Karpas-422 (cell line): ENCODE measurements at places on chromosomes 1 and 21. TPM values are rescaled to one million over a fixed set of nuclear protein-coding genes. Genes with fewer than 3 reads are reported as not detected.
A peak's percentile ranks its signal among the peaks of the same experiment; 100 is the strongest.

- no peak for DNase-seq
Measured at GRCh38 chr1:228872080-228872479, 136.8 kb downstream of the RHOU start.

CD55 gene
- 36.4 and 103 TPM in 2 replicates for total RNA-seq

DNA sequence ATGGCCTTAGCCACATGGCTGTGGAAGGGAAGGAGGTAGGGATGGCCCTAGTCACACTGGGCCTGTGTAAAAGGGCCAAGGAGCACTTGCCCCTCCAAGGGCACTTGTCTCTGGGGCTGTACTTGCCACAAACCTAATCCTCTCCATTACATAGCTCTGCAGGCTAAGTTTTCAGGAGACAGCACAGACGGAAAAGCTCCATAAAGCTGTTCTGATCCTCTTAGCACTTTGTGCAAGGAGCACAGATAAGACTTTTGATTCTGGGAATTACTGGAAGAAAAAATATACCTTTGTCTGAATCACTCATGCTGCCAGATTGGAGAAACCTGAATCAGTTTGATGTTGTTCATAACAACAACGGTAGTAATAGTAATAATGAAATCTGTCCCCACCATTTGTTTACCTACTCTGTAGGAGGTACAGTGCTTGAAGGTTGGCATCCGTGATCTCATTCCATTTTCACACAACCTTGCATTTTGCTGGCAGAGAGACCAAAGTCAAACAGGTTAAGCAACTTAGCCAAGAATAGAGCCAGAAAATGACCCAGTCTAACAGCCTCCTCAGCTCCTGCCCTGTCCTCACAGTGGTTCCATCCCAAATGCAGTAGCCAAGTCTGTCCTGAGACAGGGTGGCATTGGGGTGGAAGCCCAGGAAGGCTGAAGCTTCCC, 207.1 kb downstream of the ROR1 start:
- no peak for DNase-seq

DNA sequence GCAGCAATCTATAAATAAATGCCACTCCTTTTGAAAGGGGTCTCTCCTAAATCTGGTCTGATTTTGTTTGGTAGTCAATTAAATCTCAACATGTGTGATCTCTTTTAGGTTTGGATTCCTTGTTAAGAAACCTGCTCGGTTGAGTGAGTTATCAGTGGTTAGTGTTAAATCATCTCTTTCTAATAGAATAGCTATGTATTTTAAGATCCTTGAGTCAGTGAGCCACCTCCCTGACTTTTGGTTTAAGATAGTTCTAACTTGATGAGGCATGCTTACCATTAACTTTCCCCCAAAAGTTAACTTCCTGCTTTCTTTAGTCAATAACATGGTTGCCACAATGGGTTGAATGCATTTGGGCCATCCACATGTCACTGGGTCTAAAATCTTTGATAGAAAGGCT, 93.1 kb upstream of the OLFM3 start:
- no peak for DNase-seq

GRCh38 chr1:23977854-23978191, 2.3 kb downstream of the SRSF10 start:
- DNase-seq = no peak

DNA sequence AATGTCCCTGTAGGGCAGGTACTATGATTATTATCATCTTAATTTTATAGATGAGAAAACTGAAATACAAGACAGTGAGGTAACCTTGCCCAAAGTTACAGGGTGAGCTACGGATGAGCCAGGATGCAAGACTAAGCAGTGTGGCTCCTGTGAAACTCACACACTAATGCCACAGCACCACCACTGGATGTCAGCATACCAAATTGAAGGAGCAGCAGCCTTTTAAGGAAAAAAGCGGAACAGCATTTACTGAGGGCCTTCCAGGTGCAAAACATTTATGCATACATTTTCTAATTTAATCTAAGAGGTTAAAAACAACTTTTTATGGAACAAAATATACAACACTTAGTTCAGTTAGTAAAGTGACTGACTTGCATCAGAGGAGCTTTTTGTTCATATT, 41.7 kb downstream of the SEC16B start:
- no peak for DNase-seq

DNA sequence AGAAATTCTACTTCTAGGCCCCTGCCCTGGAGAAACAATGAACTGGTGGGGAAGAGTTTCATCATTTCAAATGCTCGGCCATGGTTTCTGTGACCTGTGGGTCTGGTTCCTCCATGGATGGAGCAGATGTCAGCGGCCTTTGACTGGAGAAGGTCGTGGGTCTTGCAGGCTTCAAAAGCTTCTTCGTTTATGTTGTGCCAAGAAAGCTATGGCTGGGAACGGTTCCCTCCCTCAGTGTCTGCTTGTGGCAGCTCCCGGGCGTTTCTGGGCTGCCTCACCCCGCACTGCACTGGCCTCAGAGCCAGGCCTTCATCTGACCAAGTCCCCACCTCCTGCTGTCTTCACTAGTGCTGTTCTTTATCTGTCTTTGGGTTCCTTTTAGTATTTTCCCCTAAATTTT, 46.4 kb upstream of the POFUT2 start:
- no peak for DNase-seq

DNA sequence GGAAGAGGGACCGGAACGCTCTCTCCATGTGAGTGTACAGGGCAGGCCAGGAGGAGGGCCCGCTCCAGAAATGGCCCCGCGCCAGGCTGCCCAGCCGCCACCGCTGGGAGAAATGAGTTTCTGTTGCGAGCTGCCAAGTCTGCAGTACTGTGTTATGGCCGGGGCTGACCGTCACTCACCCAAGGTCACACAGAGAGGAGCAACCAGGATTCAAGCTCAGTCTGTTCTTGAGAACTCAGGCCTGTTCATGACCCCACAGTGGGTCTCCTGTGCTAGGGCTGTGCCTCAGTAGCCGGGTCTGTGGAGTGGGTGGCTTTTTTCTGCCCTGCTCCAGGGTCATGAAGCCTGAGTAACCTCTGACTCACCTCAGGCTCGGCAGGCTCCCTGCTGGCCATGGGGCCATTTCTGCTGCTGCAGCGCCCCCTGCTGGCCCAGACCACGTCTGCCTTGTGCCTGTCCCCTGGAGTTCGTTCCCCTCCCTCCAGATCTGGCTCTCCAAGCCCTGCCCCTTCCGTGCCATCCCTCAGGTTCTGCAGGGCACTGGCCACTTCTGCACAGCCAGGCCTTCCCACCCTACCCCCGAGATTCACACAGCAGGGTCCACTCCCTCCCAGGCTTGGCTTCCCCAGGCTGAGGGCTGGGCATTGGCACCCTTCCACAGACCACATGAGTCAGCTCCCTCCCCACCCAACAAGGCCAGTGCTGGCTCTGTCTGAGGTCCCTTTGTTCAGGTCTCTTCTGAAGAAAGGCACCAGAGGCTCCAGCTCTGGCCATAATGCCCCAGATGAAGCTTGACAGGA, 51.8 kb downstream of the EDN2 start:
- peak; percentile 88 for DNase-seq

GRCh38 chr1:206448471-206448870, 21.8 kb upstream of the IKBKE start:
- DNase-seq = no peak

DNA sequence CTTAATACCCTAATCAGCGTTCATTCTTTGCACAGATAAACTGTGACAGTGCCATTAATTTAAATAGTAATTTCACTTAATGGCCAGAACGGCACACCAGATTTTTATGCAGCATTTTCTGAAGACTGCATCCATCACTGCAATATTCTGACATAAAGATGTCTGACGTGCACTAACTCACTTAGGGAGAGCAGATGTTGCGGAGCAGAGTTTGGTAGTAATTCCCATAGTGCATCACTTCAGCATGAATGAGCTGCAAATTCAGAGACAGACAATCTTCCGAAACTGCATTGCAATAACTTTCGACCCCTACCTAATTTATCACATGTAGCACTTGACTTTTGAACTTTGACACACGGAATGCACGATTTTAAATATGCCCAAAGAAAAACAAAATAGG, 225.3 kb downstream of the KCTD3 start:
- DNase-seq = no peak

DNA sequence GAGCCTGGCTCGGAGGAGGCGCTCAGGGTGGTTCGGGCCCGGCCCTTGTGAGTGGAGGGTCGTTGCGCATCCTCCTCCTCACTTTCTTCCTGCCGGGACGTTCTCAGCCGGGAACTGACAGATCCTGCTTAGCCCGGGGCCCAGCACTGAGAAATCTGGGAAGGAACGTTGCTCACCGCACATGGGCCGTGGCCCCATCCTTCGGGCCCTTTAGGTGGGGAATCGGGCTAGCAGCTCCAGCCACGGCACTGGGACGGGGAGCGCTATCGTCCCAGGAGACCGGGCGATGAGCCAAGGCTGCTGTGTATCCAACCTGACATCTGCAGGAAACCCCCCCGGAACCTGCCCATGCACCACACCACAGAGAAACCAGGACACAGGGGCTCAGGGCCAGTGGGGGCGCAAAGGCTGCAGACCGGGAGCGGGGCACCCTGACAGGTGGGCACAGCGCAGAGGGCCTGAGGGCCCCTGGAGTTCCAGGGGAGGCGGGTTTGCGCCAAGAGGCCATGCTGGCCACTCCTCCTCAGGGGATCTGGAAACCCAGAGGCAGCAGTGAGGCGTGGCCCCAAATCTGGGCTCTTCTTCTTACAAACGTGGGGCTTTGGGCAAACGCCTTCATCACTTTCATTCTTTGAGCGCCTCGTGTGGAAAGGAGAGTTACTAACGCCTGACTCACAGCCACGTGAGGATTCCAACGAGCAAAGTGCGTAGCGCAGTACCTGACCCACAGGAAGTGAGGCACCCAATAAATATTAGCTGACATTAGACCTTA, at the start of gene SH2D5:
Gene SH2D5 (minus strand): TSS at position 116 of the 772 bp plus-strand sequence. CDS start 4,659 bp downstream, outside the sequence.
- DNase-seq = peak; percentile 42

RNF19B gene
- 86.1 and 160 TPM in 2 replicates for total RNA-seq

- DNase-seq = no peak
Measured at GRCh38 chr1:167152192-167152876, 58.5 kb downstream of the STYXL2 start.

- DNase-seq = no peak
Measured at GRCh38 chr1:204171751-204172178, 5.6 kb upstream of the REN start.
